ENCODE measurements at places on chromosomes 1 and 21.
A peak's percentile ranks its signal among the peaks of the same experiment; 100 is the strongest.

GRCh38 chr1:91501523-91501851 lies 836 bp downstream of the CDC7 start:
- no peak for DNase-seq

GRCh38 chr1:39204441-39205081 lies at the start of gene MACF1:
Gene MACF1 (plus strand): TSS chr1:39204695. CDS start chr1:39205023, 328 bp downstream.
- no peak for DNase-seq

GRCh38 chr1:167083066-167083665 lies 7.0 kb downstream of the GPA33 start:
- DNase-seq = no peak

DNA sequence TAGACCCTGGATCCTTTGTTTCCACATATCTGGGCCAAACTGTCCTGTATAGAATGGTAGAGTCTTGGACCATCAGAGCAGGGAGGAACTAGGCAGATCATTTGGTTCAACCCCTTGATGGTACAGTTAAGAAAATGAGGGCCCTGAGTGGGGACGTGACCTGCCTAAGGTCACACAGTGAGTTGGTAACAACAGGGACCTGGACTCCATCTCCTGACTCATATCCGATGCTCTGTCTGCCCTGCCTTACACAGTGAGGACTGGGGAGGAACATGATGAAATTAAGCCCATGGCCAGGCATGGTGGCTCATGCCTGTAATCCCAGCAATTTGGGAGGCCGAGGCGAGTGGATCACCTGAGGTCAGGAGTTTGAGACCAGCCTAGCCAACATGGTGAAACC lies 440.2 kb downstream of the PTPRU start:
- no peak for DNase-seq

DNA sequence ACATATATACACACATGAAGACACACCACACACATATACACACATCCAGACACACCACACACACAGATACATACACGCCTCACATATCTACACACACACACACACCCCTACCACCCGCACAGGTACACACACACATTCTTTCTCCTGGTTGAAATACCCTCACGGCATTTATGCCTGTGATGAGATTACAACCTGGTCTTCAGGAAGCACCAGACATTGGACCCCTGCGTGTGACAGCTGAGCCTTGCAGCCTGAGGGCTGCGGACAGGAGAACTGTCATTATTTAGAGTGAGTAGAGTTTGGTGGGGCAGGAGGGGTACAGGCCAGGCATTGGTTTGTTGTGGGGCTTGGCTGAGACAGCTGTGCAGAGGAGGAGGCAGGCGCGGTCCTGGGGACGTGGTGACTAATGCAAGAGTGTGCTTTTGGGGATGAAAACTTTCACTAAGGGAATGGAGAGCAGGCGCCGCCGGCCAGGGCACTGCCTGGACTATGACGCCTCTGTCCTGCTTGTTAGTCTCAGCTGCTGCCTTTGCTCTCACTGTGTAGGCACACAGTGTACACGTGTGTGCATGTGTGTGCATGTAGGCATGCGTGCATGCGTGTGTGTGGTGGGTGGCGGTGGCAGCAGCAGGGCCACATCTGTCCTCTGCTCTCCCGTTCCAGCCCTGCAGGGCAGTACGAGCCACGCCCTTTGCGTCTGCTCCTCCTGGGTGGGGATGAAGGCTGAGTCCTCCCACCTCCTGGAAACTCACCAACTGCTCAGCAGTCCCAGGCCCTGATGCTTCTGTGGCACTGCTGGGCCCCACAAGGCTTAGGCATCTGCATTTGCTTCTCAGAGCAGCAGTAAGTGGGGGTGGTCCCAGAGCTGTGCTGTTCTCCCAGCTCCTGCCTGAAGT lies 57.6 kb downstream of the SPSB1 start:
- no peak for DNase-seq

DNA sequence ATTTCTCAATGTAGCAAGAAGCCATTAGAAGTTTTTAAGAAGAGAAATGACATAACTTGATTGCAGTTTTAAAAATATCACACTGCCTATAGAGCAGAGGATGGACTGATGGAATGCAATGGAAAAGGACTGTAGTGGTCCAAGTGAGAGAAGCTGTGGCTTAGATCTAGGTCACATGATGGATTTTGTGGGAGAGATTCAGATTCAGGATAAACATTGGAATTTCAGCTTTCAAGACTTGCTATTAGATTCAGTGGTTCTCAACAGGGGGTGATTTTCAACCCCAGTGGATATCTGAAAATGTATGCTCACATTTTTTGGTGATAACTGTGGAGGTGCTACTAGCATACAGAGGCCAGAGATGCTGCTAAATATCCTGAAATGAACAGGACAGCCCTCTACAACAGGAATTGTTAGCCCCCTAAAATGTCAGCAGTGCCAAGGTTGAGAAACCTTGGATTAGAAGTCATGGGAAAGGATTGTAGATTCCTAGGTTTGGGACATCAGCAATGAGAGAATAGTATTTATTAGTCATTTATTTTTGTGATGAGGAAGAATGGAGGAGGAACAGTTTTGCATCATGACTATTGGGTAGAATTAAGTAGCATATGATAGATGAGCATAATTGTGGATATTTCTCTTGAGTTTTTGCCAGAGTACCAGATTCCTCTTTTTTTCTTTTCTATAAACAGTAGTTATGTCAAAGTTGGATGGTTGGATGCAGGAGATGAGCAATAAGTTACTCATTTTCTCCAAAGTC lies 30.1 kb upstream of the KCNK2 start:
- DNase-seq = peak; percentile 14
